ENCODE measurements at places on chromosomes 7 and 10.
A peak's percentile ranks its signal among the peaks of the same experiment; 100 is the strongest.

DNA sequence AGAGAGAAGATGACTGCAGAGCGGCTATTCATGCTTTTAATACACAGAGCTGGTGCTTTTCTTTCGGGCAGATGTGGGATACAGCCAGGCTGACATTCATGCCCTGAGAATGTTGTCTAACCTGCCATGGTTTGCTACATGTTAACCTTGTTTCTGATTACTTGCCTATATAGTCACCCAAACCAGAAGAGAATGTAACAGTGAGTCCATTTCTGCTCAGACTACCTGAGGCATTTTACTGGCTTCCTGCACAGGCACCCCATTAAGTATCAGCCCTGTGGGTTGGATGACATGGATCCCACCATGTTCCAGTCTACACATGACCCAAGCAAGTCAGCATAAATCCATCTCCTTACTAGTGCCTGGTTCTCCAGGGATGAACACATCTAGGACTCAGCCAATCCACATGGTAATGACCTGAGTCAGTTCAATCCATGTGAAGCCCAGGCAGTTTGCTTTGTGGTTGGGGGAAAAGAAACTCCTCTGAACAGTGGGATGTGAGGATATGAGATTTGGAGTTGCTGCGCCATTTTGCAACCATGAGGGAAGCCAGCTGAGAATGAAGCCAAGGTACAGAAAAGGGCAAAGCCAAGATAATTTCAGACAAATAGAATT lies 55.7 kb upstream of the MKX start:
- DNase-seq: no peak

- no peak for DNase-seq
Measured at GRCh38 chr10:16232441-16232840, 204.4 kb upstream of the PTER start.

- DNase-seq: no peak
Measured at GRCh38 chr7:1368682-1369571, 90.3 kb downstream of the MICALL2 start.

GRCh38 chr7:125363873-125364272 lies 434.2 kb upstream of the POT1 start:
- DNase-seq: no peak

- no peak for DNase-seq
Measured at GRCh38 chr10:14534152-14534551, 203.4 kb upstream of the FRMD4A start.

DNA sequence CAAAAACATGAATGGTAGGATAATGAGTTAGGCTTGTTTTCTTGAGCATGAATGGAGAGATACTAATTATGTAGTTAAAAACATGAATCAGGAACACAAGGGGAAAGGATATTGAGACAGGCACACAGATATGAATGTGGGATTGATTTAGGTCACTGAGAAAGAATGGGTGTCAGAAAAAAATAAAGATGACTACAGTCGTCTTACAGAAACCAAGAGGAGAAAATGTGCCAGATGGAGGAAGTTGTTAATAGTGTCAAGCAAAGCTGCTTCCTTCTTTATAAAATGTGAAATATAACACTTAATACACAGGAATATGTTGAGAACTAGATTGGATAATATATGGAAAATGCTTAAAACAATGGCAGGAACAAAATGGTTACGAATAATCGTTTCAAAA lies 173.3 kb upstream of the BET1 start:
- DNase-seq: no peak

GRCh38 chr7:106143711-106144337 lies 31.7 kb upstream of the SYPL1 start:
- DNase-seq: no peak

GRCh38 chr7:80879849-80880248 lies 39.0 kb downstream of the SEMA3C start:
- no peak for DNase-seq

DNA sequence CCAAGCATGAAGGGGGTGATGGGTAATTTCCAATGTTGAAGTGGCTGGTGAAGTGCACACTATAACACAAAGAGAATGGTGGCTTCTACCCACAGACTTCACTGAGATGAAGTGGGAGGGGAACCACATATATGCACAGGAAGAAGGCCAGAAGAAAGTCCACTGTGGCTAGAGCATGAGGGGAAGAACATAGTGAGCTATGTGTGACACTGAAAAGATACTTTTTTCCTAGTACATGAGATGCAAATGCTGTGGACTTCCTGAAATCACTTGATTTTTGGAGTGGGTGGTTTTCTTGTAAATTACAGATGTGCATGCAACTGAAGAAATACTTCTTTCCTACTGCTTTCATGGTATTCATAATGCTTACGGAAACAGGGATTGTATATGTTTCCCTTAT lies 115.6 kb upstream of the PHYHIPL start:
- DNase-seq: no peak

GRCh38 chr10:97974100-97974499 lies 56.3 kb downstream of the CRTAC1 start:
- DNase-seq: no peak

DNA sequence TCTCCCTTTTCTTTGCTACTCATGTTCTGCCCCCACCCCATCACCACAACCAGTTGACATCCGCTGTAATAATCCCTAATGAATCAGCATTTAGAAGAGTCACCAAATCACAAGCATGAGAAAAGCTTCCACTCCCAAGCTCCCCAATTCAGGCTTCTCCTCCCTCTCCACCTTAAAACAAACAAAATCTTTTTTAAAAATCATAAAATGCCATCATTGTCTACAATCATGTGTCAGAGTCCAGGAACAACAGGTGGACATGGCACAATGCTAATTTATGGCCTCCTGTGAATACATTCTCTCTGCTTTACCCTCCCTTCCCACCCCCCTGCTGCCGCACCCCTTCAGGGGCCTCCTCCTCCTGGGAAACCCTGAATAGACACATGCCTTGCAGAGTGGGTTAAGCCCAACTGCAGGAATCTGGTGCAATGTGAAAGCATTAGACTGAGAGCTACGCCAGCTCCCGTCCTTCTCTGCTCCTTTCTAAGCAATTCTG lies 3.7 kb downstream of the LRRC4 start:
- no peak for DNase-seq

DNA sequence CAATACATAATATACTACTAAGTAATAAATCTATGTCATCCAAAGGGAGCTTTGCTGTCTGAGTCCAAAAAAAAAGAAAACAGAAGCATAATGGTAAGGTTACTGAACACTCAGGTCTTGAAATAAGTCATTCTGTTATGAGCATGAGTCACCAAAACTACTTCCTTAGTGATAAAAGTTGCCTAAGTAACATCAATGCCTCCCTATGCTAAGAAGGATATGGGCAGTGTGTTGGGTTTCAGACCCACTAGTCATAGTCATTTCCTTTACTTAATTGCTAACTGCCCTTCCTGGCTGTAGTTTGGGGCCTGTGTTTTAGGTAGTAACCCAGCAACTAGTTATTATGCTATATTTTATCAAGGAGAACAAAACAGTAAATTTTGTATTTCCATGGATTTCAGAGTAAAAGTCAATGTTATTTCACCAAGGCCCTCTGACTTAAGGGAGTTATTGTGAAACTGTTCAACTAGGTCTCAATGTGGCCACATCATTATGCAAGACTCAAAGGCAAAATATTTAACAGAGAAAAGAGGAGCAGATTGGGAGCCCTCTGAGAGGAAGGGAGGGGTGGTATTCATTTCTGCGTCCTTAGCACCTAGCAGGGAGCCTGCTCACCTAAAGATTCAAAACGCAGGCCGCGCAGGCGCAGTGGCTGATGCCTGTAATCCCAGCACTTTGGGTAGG lies 11.7 kb upstream of the VIM start:
- no peak for DNase-seq

GRCh38 chr7:135901585-135902540 lies 75.3 kb downstream of the MTPN start:
- DNase-seq: no peak

DNA sequence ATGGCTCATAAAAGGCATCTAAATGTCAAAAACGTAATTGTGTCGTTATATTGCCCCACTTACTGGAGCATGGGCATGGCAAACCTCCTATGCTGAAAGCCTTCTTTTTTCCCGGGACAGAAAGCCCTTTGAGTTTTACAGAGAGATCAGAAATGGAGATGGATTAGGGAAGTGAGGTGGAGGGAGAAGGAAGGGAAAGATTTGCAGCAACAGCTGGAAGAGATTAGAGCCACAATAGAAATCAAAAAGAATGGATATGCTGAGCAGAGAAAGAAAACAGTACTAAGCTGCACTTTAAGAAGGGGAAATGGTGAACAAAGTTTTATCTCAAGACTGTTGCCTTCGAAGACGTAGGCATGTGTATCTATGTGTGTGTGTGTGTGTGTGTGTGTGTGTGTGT lies 97.2 kb upstream of the PCGF5 start:
- no peak for DNase-seq

DNA sequence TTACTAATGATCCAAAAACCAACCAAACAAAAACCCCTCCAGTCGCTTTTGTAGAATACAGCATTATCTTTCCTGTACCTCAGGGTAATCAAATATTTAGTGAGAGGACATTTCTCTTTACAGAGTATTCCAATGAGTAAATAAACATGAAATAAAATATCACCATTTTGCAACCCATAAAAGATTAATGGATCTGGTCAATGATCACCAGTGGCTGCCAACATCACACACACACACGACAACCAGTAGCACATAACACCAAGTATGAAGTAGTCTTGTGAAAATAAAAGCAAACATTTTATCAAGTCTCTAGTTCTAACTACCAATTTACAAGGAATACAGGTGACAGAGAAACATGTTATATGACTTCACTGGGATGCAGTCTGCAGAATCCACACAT lies 188.6 kb upstream of the IMMP2L start:
- no peak for DNase-seq

GRCh38 chr7:121105262-121105661 lies 116.8 kb downstream of the CPED1 start:
- DNase-seq: no peak

DNA sequence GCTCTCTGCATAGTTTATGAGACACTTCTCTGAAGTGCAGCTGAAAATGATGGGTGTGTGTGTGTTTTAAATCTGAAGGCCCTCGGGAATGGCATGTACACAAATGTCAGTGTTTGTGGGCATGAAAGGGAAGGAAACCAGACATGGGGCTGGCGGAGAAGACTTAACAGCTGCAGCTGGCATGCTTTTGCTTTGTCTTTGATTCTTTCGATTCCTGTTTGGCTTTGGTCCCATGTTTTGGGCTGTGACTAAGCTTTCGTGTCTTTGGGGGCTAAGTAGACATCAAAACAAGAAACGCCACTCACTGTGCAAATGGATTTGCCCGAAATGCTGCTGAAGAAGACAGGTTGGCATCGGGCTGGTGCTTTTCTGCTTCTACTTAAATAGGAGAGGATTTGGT lies 179.3 kb downstream of the PFKFB3 start:
- DNase-seq: no peak

- DNase-seq: no peak
Measured at GRCh38 chr10:11757454-11757820, 15.3 kb downstream of the ECHDC3 start.

DNA sequence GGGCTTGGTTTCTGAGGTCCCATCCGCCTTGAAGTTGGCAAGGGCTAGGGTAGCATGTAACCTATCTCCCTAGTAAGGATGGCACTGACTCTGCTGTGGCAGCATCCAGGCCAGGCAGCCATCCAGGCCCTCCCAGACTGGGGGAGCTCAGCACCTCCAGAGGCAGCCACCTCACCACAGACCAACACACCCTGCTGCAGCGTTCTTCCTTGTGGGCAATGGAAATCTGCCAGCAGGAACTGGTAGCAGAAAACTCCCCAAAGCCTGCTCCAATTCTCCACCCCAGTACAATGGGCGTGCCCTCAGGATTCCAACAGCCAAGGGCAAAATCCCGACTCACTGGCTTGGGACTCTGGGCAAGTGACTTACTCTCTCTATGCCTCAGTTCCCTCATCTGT lies 27.5 kb downstream of the DLG5 start:
- DNase-seq: no peak

GRCh38 chr7:157707983-157708918 lies 371.4 kb downstream of the DNAJB6 start:
- DNase-seq: no peak

DNA sequence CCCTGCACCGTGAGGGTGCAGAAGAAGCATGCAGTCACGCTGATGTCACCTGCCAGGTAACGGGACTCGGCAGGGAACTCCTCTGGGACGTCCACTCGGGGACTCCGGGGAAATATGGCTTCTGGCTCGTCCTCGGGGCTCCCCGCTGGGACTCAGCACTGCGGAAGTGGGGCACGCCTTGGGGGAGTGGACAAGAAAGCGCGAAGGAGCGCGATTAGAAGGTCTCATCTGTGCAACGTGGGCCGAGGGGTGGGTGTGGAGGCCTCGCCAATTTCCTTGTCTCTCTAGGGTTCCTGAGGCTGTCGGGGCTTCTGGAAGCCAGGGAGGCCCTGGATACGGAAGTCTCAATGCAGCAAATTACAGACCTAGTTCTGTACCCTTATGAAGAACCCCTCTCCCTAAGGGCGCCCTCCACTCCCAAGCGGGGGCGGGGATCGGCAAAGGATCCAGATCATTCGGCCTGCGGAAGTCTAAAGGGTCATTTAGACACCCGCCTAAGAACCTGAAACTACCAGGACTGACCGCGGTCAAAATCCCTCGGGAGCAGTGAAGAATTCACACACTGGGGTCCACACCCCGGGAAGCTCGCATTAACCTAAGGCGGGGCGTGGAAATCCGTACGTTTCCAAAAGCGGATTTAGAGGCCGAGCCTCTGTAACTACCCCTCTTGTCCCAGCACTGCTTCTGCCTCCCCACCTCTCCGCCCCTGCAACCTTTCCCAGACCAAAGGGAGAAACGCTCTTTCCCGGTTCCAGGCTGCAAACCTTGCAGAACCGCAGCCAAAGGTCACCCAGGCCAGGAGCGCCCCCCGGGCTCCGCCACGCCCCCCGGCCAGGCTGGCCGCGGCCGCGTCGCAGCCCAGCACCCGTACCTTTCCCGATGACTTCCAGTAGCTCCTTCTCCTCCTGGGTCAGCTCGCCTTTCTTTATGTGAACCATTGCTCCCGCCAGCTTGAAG lies 640 bp downstream of the ANKMY2 start:
- DNase-seq: peak; percentile 28

DNA sequence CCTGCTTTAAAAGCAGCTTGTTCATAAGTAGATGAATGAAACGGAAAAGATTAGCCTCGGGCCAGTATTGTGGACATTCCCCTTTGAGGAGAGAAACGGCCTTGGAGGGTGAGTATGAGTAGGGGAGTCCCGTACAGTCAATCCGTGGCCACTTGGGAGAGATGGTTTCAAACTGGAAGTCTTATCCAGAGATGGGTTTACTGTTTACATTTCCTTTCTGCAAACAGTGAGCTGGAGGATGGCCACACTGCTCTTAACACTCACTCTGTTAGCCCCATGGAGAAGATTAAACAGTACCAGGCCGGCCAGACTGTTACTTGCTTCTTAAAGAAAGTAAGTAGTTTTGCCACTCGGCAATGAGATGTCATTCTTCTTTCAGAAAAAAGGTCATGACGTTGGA lies 20.3 kb downstream of the CALHM2 start:
- no peak for DNase-seq

- no peak for DNase-seq
Measured at GRCh38 chr7:75879771-75880184, 944 bp downstream of the RHBDD2 start.

Data from omental fat pad (tissue), 4 donors.